ENCODE measurements at places on chromosomes 3 and 15.

- DNase-seq, result peak; percentile 76
Measured at GRCh38 chr3:11596387-11596786, 47.3 kb downstream of the VGLL4 start.

DNA sequence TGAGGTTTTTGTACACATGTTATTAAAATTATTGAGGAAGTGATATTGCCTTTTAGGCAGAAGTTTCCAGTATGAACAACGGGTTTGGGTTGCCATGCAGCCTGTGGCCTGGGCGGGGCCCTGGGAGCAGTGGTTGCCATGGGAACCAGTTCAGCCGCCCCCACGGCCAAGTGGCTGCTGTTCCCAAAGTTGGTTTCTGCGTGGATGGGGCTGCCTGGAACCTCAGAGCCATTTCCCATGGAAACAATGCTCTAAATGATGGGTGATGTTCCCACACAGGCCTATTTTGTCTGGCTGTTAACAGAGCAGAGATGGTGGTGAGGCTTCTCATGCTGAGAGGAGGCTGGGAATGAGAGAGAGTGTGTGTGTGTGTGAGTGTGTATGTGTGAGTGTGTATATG, 19.5 kb downstream of the MRAS start:
- DNase-seq, result peak; percentile 28

DNA sequence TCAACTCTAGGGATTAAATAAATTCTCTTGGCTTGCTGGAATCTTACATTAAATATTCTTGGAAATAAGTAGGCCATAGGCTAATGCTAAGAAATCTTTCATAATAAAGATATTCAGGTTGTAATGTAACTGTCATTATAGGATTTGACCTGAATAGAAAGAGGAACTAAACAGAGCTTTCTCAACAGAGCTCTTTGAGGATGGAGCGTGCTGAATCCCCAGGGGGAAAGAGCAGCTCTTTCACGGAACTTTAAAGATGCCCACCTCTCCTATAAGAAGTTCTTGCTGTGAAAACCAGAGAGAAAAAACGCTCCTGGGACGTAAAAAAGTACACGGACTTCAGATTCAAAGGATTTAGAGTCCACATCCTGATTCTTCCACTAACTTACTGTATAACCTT, 77.9 kb downstream of the NTRK3 start:
- no peak for DNase-seq

- no peak for DNase-seq
Measured at GRCh38 chr15:38274135-38274534, 21.5 kb downstream of the SPRED1 start.

DNA sequence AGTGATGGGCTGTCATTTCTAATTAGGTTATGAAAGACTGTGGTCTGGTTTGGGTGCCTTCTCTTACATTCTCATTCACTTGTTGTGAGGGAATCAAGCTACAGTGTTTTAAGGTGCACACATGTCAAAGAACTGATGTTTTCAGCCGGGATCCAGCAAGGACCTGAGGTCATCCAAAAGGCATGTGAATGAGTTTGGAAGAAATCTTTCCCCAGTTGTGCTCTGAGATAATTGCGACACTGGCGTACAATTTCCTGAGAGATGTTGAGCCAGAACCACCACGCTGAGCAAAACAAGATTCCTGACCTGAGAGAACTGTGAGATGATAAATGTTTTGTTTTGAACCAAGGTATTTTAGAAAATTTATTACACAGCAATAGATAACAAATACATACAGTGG, 295.3 kb upstream of the SLITRK3 start:
- DNase-seq, result no peak
